ENCODE measurements at places on chromosomes 12 and 14.

GRCh38 chr14:89983375-89983774 lies 27.6 kb downstream of the TDP1 start:
- no peak for DNase-seq

GRCh38 chr12:50017641-50018040 lies 7.7 kb downstream of the RACGAP1 start:
- DNase-seq: no peak

DNA sequence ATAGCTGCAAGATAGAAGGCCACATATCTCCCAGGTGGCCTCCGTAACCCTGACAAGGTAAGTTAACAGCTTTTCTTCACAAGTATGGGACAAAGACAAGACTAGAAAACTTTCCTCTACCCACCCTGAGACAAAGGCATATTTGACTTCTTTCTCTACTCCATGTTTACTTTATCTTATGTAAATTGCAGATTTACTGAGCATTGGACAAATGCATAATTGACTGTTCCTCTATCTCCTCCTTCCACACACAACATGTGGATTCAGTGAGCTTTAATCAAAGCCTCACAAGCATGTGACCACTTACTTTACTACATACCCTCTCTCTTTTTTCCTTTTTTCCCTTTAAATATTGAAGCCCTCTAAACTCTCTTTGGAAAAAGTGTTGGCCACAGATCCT lies 289.1 kb upstream of the TMTC1 start:
- DNase-seq: no peak

- no peak for DNase-seq
Measured at GRCh38 chr12:29505122-29505521, 7.6 kb upstream of the OVCH1 start.

GRCh38 chr14:64059454-64060198 lies 206.8 kb downstream of the SYNE2 start:
- no peak for DNase-seq

GRCh38 chr12:60165781-60166180 lies 570.0 kb downstream of the SLC16A7 start:
- DNase-seq: no peak

GRCh38 chr12:94078138-94078723 lies 70.1 kb upstream of the PLXNC1 start:
- no peak for DNase-seq

DNA sequence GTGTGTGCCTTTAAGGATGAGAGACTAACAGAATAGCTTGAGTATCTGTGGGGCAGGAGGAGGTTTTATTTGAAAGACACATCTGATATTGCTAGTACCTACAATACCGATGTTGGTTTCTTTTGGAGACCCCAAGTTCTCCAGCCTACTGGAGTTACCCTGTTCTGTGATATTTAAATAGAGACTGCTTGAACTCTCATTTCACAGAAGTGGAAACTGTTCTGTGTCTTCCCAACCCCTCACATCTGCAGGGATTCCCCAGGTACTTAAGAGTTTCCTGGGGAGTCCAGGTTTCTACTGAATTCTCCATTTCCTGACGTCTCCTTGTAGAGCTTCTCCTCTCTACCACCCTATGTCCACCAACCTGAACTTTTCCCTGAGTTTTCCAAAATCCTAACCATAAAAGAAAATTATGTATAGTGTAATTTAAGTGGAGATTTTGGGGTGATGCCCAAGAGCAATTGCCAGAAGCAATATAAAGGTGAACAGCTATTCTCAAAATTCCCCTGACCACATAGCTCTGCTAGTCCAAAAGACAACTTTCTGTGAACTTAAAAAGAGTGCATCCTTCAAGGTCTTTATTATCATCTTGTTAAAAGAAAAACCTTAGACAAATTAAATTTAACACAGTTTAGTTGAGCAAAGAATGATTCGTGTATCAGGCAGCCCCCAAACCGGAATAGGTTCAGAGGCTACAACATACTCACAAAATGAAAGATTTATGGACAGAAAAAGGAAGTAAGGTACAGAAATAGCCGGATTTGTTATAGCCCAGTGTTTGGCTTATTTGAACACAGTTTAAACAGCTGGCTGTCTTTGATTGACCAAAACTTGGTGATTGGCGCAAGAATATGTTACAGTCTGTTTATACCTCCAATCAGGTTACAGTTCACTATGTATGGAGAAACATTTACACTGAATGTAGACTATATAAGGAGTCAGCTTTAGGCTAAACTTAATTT lies 373.4 kb downstream of the NUAK1 start:
- no peak for DNase-seq

GRCh38 chr12:128829861-128830504 lies 6.2 kb upstream of the SLC15A4 start:
- peak; percentile 91 for DNase-seq

GRCh38 chr12:19639781-19640415 lies 200.6 kb downstream of the AEBP2 start:
- DNase-seq: no peak
